ENCODE measurements at places on chromosomes 11 and 22.

DNA sequence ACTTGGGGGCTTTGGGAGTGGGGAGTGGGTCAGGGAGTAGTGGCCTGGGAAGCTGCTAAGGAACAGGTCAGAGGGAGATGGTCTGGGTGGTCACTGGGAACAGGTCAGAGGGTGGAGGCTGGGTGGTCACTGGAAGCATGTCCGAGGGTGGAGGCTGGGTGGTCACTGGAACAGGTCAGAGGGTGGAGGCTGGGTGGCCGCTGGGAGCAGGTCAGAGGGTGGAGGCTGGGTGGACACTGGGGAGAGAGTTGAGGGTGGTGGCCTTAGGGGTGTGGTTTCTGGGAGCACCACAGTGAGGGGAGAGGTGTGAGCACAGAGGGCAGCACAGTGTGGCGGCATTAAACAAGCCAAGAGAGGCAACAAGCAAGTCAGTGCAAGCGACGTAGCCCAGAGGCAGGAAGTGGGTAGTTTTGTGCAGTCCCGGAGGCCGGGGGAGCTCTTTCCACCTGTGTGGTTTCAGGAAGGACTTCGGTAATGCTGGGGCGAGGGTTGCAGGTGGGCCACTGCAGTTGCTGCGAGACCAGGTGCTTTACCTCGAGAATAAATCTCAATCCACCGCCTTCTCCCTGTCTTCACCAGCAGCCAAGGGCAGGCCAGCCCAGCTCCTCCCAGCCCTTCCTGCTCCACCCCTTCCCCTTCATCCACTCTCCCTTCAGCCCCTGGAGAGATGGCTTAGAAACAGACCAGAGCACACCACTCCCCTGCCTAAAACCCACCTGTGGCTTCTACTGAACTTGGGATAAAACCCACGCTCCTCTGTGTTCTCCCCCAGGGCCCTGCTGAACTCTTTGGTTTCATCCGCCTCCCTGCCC lies 3.2 kb upstream of the CACNA1I start:
- DNase-seq = no peak

DNA sequence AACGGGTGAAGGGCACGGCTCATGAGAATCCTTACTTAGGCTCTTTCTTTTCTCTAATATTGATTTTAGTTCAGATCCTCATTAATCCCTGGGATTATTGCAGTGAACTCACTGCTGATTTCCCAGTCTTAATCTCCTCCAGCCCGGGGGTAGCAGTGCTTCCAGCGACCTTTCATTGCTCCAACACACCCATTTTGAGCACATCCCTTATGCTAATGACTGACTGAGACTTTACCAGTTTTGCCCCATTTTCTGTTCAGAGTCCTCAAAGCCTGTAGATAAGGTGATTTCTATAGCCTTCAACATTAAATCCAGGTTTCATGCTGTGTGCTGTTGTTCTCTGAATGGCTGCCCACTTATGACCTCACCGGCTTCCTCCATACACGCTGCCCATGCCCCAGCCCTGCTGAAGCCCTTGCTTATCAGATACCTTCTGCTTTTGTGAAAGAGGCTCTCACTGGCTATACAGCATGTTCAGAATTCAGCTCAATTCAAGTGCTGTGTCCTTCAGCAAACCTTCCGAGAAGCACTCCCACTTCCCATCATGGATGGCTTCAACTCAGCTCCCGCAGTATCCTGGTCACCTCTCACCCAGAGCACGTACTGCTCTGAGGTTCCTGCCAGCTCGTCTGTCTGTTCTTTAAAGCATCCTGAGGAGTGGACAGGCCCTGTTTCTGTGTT lies 49.0 kb downstream of the PPFIA1 start:
- no peak for DNase-seq

GRCh38 chr11:30172883-30173311 lies 57.9 kb upstream of the FSHB start:
- DNase-seq = no peak

- no peak for DNase-seq
Observed at GRCh38 chr11:87545858-87546257, 508.1 kb downstream of the TMEM135 start.

- DNase-seq = no peak
Observed at GRCh38 chr22:30546616-30547015, at the start of gene SEC14L6. TSS of gene SEC14L6 (minus strand) at chr22:30546741. CDS start at chr22:30546682, 59 bp downstream.

DNA sequence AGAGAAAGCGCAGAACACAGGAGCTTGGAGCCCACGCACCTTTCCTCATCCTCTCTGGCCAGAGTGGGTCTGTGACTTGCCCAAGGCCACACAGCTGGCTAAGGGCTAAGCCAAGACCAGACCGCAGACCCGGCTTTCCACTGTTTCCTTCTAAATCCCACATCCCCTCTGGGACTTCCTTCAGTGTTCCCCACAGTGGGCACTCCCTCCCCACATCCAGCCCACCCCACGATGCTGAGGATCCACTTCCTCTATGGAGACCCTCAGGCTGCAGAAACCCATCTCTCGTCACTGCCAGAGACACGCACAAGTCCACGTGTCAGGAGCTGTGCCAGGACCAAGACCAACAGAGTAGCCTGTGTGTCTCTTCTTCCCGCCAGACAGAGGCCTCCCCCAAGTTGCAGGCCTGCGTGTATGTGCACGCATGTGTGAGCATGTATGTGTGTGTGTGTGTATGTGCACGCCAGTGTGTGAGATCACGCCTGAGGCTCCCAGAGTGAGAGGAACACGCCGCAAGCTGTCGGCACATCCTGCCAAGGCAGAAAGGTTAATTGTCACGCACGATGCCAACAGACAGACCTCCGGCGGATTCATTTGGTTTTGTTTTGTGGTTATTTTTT lies 21.6 kb downstream of the PDGFB start:
- DNase-seq = no peak

DNA sequence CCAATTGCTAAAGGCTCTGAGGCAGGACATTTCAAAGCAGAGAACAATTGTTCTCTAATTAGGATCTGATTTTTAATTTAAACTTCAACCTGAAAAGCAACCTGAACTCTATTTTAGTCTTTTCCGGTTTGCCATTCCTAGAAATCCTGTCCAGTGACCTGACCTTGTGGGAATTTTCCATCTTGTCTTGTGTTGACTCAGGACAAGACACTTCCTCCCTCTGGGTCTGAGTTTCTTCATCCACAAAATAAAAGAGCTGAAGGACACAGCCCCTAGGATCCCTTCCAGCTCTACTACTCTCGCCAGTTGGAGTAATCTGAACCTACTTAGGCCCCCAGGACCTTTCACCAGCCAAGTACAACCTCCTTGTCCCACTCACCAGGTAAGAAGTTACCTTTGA lies 66.5 kb upstream of the POU2AF1 start:
- DNase-seq = no peak

DNA sequence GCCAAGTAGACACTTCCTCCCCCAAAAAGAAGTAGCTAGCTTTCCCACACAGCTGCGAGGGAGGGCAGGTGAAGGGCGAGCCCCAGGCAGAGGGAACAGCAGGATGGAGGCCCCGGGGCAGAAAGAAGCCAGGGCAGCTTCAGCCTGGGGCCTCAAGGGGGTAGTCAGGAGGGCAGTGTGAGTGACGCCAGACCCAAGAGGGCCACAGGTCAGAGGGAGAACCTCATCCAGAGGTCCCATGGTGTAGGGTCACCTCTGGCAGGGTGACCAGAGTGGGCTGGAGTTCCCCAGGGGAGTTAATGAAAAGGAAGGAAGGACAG lies 9.2 kb downstream of the PRR5 start:
- DNase-seq = no peak

- no peak for DNase-seq
Observed at GRCh38 chr11:405954-406795, 8.6 kb downstream of the SIGIRR start.

GRCh38 chr11:25981998-25982397 lies 349.9 kb upstream of the ANO3 start:
- DNase-seq = peak; percentile 43

DNA sequence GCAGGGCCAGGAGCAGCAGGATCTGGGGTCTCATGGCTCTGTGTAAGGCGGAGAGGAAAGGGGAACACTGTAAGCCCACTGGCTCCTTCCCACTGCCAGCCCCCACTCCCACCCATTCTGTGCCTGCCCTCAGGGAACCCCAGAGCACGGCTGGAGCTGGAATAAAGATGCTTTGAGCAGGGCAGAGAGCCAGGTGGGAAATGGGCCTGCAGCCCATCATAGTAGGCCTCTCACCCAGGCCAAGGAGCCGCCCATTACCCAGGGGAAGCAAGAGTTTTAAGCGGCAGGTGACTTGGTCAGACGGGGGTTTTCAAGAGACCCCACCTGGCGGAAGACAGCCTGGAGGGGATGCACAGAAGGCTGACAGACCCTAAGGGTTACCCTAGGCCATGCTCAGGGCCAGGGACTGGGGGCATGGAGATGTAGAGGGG lies 4.6 kb downstream of the LRRC32 start:
- no peak for DNase-seq

- no peak for DNase-seq
Observed at GRCh38 chr11:122149202-122149601, 33.2 kb upstream of the BLID start.

DNA sequence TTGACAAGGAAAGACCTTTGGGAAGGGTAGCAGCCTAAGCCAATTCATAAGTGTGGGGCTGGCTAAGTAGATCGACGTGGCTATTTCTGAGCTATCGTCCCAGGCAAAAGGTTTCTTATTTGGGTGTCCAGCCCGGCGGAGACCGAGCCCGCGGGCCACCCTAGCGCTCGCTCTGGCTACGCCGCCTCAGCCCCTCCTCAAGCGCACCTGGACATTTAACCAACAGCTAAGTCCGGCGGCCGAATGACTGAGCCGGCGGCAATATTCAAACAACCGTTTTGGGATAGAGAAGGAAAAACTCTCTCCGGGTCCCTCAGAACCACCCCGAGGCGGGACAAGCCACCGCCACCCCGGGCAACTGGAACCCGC lies 457 bp downstream of the RNF141 start:
- peak; percentile 13 for DNase-seq

DNA sequence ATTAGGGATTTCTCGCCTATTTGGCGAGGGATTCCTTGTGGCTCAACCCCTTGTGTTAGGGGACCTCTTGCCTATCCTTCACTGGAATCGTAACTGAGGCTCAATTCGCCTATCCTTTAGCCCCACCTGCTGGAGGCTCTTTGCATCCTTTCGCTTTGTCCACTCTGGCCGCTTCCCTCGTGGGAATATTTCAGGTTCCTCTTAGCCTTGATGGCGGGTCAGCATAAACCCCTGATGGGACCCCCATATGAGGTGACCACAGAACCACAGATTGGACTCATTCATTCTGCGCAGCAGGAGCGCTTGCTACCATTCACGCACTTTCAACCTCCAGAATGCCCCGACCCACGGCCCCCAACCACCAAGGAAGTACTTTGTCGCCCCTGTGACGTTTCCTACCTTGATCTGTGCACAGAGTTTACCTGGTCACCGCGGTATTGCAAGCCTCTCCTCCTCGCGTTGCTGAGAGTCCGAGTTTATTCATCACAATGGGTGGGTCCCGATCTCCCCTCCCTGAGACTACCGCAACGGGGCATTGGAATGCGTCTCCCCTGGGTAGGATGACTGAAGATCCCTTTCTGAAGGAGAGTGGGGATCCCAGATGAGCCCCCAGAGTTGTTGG lies at the start of gene OR52N2:
Gene OR52N2 (plus strand): TSS at position 425 of the 622 bp plus-strand sequence. CDS start 11,412 bp downstream, outside the sequence.
- peak; percentile 66 for DNase-seq

GRCh38 chr11:13016415-13016814 lies 7.3 kb downstream of the RASSF10 start:
- peak; percentile 13 for DNase-seq

- DNase-seq = no peak
Observed at GRCh38 chr11:117816846-117817367, 7.6 kb downstream of the FXYD2 start.

DNA sequence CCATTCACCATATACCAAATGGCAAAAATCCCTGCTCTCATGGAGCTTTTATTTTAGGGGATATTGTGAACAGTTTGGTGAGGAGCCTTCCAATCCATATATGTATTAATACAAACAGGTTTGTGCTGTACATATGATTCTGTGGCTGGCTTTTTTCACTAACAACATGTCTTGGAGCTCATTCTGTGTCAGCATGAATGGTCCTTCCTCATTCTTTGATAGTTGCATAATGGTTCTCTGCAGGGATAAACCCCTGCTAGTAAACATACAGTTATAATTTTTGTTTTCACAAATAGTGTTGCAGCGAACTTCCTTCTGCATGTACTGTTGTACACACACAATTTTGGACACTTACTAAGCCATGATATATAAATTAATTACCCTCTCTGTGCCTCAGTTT lies 8.3 kb downstream of the PRR5L start:
- DNase-seq = no peak

- no peak for DNase-seq
Observed at GRCh38 chr11:22349491-22349890, 11.3 kb downstream of the SLC17A6 start.

- DNase-seq = no peak
Observed at GRCh38 chr11:21350613-21351012, 681.2 kb downstream of the NELL1 start.

GRCh38 chr11:47616726-47617416 lies 22.7 kb upstream of the C1QTNF4 start:
- peak; percentile 76 for DNase-seq

DNA sequence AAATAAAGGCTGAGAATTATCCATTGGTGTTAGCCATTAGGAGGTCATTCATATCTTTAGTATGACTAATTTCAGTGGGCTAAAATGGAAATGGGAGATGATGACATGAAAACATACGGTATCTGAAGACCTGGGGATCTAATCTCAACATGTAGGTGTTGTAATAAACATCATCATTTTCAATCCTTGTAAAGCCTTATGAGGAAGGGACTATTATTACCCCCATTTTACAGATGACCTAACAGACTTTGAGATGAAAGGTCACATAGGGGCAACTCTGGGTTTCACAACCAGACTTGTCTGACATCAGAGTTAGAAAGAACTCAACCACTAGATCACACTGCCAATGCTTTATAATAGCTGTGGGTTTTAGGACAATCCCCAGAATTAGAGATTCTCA lies 34.8 kb upstream of the TMEM135 start:
- no peak for DNase-seq

GRCh38 chr11:24861440-24861839 lies 364.6 kb downstream of the LUZP2 start:
- DNase-seq = no peak

DNA sequence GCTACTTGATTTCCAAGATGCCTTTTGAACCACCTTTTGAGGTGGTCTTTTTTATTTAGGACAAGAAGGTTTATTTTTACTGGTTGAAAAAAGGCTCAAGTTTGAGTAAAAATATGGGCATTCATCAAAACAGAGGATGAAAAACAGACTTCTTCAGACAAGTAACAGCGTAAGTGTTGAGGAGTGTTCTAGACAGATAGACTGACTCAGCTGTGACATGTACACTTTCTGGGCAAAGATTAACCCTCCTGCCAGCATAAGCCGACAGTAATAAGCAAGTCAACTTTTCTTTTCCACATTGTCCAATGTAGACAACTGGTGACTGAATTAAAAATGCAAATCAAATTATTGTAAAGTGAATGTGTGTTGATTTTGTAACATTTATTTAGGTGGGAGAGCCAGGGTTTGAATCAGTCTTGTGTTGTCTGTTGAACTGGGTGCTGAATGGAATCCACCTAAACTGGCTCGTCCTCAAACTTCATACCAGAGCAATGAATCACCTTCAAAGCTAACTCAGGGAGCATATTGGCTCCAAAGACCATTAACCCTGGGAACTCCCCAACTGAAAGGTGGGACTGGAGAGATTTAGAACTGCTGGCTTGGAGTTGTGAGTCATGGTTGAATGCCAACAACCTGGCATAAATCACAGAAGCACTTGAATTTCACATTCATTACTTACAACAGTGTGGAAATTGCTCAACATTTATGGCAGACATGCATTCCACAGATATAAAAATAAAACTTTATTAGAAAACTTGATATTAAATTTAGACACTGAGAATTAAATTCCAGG lies 377.0 kb downstream of the ETS1 start:
- DNase-seq = peak; percentile 97

- DNase-seq = no peak
Observed at GRCh38 chr22:41910050-41911000, 4.5 kb downstream of the SHISA8 start.

All from LHCN-M2 (cell line).